Stimulated activated CD4-positive, alpha-beta T cell treated with anti-CD3 and anti-CD28 coated beads, Interleukin-12 subunit alpha, Interleukin-12 subunit beta, amount 100 ng/mL, for 48 hours (primary cell): ENCODE measurements at places on chromosomes 5 and 9.

- no peak for DNase-seq
Measured at GRCh38 chr5:83827111-83827557, 106.5 kb upstream of the HAPLN1 start.

- DNase-seq: no peak
Measured at GRCh38 chr9:134411440-134412297, 85.4 kb downstream of the RXRA start.

DNA sequence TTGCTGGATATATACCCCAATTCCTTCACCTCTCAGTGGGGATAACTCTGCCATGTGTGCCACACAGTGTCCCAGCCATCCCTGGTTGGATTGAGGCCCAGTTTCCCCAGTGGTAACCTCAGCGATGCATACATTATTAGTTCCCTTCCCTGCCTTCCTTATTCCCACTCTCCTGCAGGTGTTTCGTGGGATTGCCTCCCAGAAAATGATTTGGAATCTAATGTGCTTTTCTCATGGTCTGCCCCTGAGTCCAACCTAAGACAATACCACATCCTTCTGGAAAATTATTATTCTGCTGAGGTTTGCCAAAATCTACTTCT lies 8.4 kb upstream of the SPINK4 start:
- no peak for DNase-seq

DNA sequence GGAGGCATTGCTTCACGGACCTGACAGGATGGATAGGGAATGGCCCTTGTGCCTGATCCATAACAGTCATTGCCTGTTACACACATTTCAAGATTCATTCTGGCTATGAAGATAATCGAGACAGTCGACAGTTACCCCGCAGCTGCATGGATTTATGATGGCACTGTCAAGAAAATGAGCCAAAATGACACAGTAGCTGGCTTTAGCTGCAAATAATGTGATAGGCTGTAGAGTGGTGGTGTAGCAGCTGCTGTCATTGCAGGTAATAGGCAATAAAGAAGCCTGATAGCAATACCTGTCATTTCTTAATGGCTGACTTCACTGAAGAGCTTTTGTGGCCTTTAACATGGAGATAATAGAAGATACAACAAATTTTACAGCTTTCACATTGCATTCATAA lies 1085.2 kb upstream of the ARRDC3 start:
- no peak for DNase-seq

DNA sequence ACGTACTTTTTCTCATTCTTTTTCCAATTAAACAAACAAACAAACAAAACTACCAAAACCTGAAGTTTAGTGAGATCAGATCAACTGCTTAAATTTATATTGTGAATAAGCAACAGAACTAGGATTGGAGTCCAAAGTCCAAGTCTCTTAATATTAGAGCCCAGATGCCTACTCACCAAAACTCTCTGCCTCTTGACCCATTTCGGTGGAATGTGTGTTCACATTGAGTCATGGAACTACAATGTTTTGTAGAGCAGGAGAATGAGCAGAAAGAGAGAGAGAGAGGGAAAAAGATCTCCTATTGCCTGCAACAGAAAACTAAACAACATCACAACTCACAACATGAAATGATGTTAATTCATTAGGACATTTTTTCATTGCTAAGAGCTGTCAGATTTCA lies 751.1 kb downstream of the TLR4 start:
- no peak for DNase-seq

DNA sequence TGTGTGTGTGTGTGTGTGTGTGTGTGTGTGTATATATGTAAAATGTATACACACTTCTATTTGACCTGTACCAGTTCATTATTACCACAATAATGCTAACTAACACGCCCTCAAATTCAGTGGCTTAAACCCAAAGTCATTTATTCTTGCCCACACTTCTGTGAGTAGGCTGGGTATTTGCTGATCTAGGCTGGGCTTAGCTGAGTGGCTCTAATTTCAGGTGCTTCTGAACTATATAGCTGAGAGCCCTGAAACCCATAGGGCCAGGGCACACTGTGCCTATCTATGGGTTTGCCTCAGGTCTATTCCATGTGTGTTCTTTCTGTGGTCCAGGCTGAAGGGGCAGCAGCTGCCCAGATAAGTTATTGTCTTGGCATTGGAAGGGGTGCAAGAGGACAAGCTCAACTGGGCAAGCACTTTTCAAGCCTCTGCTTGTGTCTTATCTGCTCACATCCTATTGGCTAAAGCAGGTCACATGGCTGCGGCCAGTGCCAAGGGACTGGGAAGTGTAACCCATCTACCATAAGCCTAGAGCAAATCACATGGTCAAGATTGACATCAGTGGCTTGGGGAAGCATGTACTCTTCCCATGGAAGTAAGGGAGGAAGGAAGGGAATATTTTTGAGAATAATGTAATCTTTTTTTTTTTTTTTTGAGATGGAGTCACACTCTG lies 139.9 kb downstream of the PALM2AKAP2 start:
- no peak for DNase-seq

DNA sequence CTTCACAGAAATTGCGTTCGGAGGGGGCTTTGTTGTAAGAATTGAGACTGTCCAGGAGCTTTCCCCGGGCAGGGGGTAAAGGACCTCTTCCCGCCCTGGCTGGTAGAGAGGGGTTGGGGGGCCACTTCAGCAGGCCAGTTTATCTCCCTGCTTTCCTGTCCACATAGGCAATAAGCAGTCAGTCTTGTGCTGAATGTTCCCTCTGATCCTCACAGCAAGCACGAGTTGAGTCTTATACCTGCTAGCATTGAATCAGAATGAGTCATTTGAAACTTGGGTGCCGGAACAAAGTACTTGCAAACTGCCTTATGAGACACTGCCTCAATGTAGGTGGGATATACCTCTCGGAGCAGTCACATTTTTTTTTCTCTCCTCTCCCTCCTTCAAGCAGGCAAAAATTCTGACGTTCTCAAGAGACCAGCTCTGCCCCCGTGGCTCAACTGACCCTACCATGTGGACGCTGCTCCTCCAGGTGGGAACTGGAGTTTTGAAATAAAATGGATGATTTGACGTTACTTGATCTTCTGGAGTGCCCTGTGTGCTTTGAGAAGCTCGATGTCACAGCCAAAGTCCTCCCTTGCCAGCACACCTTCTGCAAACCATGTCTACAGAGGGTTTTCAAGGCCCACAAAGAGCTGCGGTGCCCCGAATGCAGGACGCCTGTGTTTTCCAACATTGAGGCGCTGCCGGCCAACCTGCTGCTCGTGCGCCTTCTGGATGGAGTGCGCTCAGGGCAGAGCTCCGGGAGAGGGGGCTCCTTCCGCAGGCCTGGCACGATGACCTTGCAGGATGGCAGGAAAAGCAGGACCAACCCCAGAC lies 1.3 kb downstream of the SH3RF2 start:
- no peak for DNase-seq

GRCh38 chr9:110188991-110189390 lies 19.0 kb downstream of the C9orf152 start:
- DNase-seq: no peak

GRCh38 chr5:169331292-169331852 lies 30.4 kb upstream of the SLIT3 start:
- no peak for DNase-seq

DNA sequence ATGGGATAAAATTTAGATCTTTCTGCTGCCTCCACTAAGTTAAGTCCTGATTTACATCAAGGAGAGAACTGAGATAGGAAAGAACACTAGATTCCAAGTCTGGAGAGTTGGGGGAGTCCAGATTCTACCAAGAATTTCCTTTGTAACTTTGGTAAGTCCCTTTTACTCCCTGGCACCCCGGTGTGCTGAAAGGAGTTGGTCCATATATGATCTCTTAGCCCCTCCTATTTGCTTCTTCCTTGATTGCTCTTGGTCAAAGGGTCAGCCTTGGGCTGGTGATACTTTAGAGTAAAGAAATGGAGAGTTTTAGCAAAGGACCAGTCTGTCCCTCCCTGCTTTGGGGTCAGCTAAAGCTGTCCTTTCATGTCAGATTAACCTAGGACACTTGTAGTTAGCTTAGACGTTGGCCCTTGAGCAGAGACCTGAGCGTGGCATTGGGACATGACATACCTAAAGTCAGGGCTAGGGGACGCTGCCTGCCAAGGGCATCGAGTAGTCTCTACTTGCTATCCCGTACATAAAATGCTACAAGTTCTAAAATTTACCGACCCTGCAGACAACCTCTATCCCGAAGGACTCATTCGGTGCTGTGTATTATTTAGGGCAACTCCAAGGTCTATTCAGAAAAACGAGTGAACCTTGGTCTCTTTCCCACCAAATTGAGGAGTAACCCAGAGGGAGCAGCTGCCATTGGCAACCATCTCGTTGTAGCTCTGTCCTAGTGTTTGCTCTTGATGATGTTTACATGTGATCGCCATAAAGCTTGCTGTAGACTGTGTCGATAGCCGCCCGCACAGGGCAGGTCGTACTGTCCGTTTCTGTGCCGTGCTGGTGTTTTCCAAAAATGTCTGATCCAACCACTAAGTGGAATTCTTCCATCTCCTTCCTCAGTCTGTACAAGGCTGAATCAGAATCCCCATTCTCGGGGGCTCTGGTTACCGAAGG lies 94.4 kb downstream of the PDE6A start:
- DNase-seq: no peak

GRCh38 chr5:138274189-138274853 lies at the start of gene GFRA3:
Gene GFRA3 (minus strand): TSS chr5:138274621. CDS start chr5:138274424, 197 bp downstream.
- no peak for DNase-seq

- DNase-seq: no peak
Measured at GRCh38 chr5:94499806-94500205, 118.6 kb downstream of the KIAA0825 start.

- no peak for DNase-seq
Measured at GRCh38 chr5:91690921-91691320, 307.8 kb upstream of the ARRDC3 start.

GRCh38 chr9:129394061-129394885 lies 216.2 kb upstream of the IER5L start:
- no peak for DNase-seq

- DNase-seq: no peak
Measured at GRCh38 chr5:66529704-66530103, 66.5 kb upstream of the MAST4 start.

GRCh38 chr9:78985084-78985738 lies 586.6 kb upstream of the TLE4 start:
- no peak for DNase-seq

- DNase-seq: no peak
Measured at GRCh38 chr5:165209101-165209727, 1703.8 kb downstream of the MAT2B start.

- DNase-seq: no peak
Measured at GRCh38 chr5:35938568-35939227, at the start of gene CAPSL. Gene CAPSL (minus strand): TSS chr5:35938622. CDS start chr5:35921120, 17,502 bp downstream.

DNA sequence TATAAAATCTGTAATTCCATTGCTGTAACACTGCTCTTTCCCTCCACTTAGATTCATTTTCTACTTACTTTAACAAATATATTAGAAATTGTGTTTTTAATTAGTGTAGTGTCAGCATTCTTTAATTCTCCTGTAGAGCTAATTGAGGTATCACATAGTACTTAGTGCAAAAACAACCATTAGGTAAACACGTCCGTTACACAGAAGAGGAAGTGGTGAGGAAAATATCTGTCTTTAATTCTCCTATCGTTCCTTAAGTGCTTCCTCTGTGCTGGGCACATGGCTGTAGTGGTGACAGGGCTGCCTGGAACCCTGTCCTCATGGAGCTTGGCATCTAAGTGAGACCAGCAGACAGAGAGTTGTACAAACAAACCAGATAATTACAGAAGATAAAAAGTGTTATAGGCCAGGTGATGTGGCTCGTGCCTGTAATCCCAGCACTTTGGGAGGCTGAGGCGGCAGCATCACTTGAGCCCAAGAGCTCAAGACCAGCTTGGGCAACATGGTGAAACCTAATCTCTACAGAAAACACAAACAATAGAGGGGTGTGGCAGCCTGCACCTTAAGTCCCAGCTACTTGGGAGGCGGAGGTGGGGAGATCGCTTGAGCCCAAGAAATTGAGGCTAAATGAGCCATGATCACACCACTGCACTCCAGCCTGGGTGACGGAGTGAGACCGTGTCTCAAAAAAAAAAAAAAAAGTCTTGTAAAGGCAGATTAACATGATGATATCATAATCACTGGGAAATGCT lies 36.4 kb downstream of the PARP8 start:
- DNase-seq: no peak

DNA sequence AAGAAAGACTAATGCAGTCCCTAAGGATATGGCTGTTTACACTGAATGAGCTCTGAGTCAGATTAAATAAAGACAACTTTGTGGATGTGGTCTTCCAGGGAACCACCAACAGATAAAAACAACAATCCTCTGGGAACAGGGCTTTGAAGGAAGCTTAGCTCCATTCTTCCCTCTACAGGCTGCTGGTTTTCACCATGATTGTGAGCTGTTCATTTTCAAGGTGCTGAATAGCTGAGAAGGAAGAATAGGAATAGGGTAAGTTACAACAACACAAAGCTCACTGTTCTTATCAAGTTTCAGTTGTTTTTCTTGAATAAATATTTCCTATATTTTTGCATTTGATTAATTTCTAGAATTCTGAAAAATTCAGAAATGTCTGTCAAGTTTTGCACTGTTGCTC lies 25.9 kb upstream of the PTAR1 start:
- DNase-seq: no peak

- no peak for DNase-seq
Measured at GRCh38 chr9:37769995-37770394, 14.9 kb downstream of the EXOSC3 start.

DNA sequence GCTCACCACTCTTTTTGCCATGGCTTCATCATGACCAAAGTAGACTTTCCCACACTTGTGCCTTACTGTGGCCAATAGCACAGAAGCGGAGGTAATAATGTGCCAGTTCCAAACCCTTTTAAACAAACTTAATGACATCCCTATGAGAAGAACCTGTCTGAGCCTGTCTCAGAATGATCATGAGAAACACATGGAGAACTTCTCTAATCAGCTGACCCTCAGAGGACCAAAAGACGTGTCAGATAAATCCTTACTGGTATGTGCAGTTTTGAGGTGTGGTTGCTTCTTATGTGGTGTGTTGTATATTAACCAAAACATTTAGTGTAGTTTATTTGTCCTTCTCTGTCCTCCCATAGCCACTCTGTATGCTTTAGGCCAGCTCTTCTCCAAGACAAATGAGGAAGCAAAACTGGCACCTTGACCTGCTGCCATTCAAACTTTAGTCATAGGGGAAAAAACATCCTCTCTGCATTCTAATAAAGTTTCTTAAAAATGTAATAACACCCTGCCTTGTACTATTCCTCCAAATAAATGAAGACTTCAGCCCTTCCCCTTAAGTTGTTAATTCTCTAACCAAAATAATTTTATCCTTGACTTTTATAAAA lies 168.9 kb downstream of the MUSK start:
- DNase-seq: no peak

GRCh38 chr5:142878638-142879037 lies 108.5 kb downstream of the ARHGAP26 start:
- no peak for DNase-seq

DNA sequence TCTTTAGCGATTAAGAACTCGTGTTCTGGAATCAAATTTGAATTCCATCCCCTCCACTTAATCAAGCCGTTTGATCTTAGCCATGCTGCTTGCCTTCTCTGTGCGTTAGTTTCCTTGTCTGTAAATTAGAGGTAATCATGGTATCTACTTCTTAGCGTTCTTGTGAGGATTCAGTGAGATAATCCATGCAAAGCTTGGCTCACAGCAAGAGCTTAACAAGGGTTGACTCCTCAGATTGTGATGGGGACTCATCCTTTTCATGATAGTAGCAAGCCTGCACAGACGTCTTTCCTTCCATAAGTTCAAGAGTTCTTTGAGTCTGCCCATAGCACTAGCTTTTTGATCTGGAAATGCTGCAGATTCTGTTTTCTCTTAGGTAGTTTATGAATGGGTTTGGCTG lies 72.8 kb downstream of the TRIO start:
- DNase-seq: no peak
